ENCODE measurements at places on chromosomes 1 and 21.

DNA sequence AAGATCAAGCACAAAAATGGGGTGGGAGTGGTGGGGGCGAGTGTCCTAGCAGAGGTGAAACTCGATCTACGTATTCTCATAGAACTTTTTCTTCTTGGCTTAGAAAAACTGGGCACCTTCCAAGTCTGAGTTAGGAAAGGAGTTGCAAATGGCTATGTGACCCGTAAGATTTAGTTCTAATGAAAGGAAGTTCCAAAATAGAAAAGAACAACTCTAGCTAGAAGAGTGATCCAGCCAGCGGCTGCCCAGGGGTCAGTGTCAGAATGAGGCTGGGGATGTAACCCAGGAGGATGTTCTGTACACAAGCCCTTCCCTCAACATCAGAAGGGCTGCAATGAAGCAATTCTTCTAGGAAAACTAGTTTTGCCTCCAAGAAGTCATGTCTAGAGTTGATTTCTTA lies 5.2 kb downstream of the MTARC1 start:
- DNase-seq: no peak

DNA sequence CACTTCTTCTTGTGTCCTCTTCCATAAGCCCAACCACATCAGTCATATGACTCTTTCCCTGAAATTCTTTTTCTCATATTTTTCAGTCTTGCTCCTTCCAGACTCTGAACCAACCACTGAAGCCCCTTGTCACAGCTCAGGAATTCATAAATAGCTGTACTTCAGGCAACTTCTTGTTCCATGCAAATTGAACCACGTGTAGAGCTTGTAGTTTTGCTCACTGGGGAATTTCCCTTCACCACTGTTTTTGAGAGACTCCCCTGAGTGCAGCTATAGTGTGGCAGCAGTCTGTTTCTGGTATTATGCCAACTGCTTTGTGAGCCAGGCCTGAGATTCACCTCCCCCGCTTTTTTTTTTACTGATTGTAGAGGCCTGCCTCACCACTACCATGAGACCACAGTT lies 150.3 kb upstream of the SPAG17 start:
- DNase-seq: no peak

GRCh38 chr1:14128096-14128495 lies 428.1 kb downstream of the PRDM2 start:
- DNase-seq: no peak

DNA sequence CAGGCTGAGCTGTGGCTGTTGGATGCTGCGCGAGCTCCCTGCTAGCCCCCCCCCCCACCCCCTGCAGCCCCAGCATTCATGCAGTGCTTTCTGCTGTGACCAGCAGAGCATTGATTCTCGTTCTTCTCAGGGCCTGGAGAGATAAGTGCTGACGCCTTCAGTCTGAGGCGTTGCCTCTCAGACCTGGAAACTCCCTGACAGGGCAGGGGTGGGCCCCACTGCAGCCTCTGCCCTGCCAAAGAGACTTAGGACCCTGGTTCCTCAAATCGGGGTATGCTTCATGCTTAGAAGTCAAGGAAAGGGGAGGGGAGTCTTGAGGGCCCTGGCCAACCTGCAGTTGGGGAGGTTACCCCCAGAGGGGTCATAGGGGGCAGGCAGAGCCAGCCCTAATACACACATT lies 38.5 kb downstream of the PTPRF start:
- DNase-seq: no peak

- DNase-seq: no peak
Measured at GRCh38 chr1:229781453-229781852, 155.4 kb downstream of the URB2 start.

GRCh38 chr1:38037221-38037939 lies 9.2 kb downstream of the POU3F1 start:
- DNase-seq: no peak

DNA sequence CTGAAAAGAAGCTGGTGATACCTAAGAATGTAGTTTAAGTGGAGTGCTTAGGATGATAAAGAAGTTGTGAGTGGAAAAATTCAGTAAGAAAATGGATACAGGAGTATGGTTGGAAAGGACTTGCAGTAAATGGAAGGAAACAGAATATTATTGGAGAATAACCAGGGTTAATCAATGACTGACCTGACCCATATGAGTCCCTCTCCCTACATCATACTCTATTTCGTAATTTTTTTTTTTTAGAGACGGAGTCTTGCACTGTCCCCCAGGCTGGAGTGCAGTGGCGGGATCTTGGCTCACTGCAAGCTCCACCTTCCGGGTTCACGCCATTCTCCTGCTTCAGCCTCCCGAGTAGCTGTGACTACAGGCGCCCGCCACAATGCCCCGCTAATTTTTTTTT lies 33.4 kb upstream of the ENSA start:
- no peak for DNase-seq

- no peak for DNase-seq
Measured at GRCh38 chr1:167116174-167116573, 22.3 kb downstream of the STYXL2 start.

DNA sequence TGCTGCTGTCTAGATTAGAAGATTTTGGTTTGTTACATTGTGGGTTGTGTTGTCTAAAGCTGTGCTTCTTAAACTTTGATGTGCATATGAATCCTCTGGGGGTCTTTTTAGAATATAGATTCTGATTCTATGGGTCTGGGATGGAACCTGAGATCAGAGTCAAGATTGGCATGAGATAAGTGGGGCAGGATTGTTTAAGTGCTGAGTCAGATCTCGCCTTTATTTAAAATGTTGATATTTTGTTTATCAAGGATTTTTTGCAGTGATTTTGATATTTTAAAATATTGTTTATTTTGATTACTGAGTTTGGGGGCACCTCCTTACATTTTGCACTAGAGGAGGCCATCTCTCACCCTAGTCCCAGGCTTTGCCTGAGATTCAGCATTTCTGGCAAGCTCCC lies 114.8 kb downstream of the LAMC2 start:
- no peak for DNase-seq

DNA sequence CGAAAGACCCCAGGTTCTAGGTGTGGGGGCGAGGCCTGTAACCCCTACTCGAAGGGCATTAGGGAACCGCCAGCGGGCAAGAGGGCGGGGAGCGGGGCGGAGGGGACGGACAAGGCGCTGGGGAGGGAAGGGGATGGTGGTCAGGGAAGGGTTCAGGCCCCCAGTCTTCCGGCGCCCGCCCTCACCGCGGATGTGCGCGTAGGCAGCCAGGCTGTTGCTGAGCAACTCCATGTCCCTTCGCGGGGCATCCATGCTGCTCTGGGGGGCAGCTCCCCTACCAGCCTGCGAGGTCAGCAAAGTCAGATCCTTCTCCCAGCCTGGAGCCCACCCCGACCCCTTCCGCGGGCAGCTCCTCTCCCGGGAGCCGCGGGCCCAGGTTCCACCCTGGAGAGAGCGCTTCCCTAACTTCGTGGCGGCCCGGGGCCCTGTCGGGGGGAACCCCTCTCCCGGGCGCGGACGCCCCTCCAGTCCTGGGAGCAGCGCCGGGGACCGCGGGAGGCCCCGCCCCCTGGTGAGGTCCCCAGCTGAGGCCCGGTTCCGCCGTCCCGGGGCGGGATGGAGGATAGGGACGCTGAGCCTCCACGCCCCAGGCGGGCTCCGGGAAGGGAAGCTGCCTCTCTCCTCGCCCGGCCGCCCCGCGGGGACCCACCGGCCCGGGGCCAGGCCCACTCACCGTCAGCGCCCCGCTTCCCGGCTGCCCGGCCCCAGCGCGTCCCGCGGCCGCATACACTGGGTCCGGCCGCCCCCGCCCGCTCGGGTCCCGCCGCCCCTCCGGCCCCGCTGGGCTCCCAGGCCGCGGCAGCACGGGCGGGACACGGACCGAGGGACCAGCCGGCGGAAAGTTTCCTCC lies 434 bp downstream of the EVA1B start:
- no peak for DNase-seq

GRCh38 chr1:28981210-28981609 lies 66.8 kb downstream of the EPB41 start:
- no peak for DNase-seq

GRCh38 chr1:157045250-157046218 lies at the start of gene ARHGEF11:
ARHGEF11 (minus strand) TSS chr1:157045742; CDS start chr1:157044330, 1,412 bp downstream.
- DNase-seq: peak; percentile 92

DNA sequence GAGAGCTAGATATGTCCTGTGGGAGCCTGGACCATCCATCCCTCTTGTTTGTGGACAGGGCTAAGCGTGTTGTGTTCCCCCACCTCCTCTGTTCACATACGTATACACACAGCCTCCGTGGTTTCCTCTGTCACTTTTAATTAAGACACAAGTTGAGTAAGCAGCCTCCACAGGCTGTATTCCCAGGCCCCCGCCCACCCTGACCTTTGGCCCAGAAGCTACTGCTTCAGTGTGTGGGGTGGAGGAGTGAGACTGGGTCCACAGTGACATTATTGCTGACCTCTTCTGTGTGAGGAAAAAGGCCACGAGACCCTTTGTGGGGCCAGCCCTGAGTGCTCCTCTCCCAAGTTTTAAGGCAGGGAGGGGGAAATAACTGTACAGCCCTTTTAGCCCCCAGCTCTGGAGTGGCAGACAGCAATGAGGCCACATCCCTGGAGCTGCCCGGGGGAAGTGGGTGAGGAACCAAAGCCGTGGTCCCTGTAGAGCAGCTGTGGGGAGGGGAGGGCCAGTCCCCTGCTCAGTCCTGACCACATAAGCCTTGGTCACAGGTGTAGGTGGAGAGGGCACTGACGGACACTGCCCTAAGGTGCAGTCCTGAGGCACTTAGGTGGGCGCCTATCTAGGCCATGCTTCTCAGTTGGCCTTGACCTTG lies 4.4 kb downstream of the ELOVL1 start:
- DNase-seq: no peak

GRCh38 chr21:34939673-34940331 lies 109.3 kb downstream of the RUNX1 start:
- no peak for DNase-seq

GRCh38 chr1:1620433-1621139 lies 5.3 kb downstream of the MIB2 start:
- DNase-seq: no peak

- DNase-seq: no peak
Measured at GRCh38 chr1:89310976-89311375, 38.3 kb upstream of the GBP5 start.

GRCh38 chr21:16534408-16535101 lies 804.8 kb downstream of the USP25 start:
- peak; percentile 13 for DNase-seq

DNA sequence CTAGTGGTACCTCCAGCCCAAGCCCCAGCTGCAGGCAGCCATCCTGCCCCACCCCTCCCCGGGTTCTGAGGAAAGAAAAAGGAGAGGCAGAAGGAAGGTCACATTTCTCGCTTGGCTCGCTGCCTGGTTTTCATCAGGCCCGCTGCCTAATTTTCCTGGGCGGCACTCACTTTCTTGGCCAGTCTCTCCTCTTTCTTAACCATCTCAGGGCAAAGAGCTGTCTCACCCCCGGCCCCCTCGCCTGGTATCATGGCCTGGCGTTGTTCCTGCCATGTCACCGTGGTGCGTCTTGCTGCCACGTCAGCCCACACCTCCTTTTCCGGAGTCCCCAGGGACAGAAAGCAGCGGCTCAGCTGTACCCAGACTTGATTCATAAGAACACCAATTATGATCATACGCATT lies 26.6 kb upstream of the CASZ1 start:
- DNase-seq: no peak

- no peak for DNase-seq
Measured at GRCh38 chr1:169364948-169365347, 2.6 kb downstream of the NME7 start.

GRCh38 chr1:10873189-10873588 lies 76.7 kb upstream of the CASZ1 start:
- peak; percentile 34 for DNase-seq

- no peak for DNase-seq
Measured at GRCh38 chr1:41629571-41629970, 145.1 kb upstream of the EDN2 start.

DNA sequence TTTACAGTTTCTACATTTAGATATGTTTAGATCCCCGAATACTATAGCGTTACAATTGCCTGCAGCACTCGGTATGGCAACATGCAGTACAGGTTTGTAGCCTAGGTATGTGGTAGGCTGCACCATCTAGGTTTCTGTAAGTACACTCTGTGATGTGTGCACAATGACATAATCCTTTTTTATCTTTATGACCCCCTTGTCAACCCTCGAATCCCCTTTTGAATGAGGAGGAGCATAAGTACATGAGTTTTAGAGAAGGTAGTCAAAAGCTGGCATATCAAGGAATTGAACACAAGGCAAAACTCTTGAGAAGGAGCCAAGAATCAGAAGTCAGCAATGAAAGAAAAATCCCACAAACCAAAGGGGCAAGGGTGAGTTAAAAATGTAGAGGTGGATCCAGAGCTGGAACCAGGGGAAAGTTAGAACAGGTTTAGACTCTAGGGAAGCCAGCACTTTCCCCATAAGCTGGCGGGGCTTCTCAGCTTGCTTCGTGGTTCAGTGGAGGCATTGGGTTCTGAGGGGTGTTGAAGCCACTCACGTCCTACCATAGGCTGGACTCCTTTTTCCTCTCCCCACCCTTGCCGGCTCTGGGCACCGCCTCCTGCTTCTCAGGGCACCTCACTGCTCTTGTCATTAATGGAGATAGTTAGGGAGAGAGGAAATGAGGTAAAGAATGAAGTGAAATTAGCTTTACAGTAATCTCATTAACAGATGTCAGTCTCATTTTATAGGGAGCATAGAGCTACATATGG lies 31.3 kb downstream of the OLFML3 start:
- DNase-seq: no peak

GRCh38 chr1:40768146-40768990 lies 15.2 kb upstream of the KCNQ4 start:
- no peak for DNase-seq

DNA sequence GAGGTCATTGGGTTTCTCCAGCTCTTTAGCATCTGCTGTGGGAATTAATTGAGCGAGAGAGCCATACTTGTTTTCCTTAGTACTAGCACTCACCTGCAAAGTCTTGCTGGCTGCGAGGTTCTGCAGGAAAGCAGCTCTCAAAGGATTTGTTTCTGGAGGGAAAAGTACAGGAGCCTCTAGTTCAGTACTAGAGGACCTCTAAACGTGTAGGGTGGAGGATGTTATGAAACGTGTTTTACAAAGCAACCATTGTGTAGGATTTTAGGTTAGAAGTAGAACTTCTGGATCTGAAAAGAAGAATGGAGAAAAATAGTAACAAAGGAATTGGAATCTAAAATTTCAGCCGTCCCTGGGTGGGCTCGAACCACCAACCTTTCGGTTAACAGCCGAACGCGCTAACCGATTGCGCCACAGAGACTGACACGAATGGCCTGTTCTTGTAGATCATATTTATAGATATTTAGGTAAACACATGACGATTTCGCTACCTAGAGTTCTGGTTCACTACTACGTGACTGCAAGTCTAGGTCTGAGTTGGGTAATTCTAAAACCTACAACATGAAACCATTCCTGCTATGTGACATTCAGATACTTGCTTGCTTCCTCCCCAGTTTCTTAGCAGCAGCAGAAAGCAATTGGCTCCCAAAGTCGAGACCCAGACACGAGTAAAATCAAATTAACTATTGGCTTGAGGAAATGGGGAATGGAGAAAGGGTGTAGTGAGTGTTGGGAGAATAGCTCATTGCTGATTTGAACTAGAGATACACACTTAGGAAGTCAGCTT lies 60.2 kb upstream of the CFAP126 start:
- peak; percentile 67 for DNase-seq

DNA sequence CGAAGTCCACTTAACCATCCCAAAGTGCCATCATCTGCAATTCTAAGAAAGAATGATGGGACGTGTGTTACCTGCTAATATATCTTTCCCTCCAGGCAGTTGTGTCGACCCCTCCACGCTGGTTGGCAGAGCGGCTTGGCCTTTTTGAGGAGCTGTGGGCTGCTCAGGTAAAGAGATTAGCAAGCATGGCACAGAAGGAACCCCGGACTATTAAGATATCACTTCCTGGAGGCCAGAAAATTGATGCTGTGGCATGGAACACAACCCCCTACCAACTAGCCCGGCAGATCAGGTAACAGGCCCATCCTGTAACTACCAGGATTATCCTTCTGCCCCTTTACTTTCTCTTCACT lies 520 bp downstream of the TARS2 start:
- DNase-seq: no peak

- no peak for DNase-seq
Measured at GRCh38 chr1:31476891-31477846, 64.2 kb downstream of the SERINC2 start.

All from HEK293T (cell line).